ENCODE measurements at places on chromosomes 4 and X.

GRCh38 chr4:129994715-129995114, 898.8 kb downstream of the C4orf33 start:
- DNase-seq, result no peak

- DNase-seq, result peak; percentile 46
Observed at GRCh38 chr4:28686618-28687017, 1826.0 kb downstream of the STIM2 start.

DNA sequence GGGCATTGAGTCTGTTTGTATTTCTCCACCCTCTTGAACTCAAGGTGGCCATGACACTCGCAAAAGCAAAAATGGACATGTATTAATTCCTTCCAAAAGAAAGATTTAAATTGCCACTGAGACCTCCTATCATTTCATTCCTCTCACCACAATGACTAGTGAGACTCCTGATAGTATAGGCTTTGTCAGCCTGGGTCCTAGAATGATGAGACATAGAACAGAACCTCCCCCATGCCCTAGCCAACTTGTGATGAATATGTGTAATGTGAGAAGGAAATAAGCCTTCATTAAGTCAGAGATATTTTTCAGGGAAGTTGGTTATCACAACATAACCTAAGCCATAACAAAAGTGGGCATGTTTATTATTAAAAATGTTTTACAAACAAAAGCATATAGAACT, 62.5 kb downstream of the ASB9 start:
- DNase-seq, result peak; percentile 36

GRCh38 chr4:1538096-1538410, 131.8 kb upstream of the NKX1-1 start:
- DNase-seq, result no peak

- peak; percentile 43 for DNase-seq
Observed at GRCh38 chr4:74623041-74623440, 171.3 kb downstream of the BTC start.

DNA sequence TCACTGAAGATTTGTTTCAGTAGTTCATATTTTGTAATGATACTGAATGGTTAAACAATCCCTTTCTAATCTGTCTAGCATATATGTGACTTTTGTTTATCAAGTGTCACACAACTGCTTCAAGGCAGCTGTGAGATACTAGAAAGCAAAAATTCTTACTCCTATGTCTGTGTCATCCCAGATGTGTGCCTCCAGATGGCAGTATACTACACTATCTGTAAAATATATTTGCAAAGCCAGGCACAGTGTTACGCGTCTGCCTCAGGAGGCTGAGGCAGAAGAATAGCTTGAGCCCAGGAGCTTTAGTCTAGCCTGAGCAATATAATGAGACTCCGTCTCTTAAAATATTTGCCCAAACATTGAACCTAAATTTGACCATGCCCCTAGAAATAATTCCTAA, 4.0 kb downstream of the NUDT10 start:
- peak; percentile 2 for DNase-seq

- peak; percentile 13 for DNase-seq
Observed at GRCh38 chrX:134548257-134549201, 88.6 kb downstream of the HPRT1 start.

DNA sequence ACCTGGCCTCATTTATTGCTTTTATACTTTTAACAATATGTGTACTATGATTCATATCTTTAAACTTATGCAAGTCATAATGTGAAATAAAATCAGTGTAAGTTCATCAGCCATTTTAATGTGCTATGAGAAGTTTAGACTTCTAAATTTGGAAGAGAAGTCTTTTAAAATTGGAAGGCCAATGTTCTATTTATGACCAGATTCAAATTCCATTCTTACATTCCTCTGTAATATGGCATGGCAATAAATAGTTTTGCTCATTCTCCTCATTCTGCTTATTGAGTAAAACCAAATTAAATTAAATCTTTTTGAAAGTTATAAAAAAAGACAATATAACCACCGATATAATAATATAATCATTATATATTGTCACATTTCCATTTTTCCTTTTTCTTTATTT, 126.2 kb downstream of the SORBS2 start:
- no peak for DNase-seq

DNA sequence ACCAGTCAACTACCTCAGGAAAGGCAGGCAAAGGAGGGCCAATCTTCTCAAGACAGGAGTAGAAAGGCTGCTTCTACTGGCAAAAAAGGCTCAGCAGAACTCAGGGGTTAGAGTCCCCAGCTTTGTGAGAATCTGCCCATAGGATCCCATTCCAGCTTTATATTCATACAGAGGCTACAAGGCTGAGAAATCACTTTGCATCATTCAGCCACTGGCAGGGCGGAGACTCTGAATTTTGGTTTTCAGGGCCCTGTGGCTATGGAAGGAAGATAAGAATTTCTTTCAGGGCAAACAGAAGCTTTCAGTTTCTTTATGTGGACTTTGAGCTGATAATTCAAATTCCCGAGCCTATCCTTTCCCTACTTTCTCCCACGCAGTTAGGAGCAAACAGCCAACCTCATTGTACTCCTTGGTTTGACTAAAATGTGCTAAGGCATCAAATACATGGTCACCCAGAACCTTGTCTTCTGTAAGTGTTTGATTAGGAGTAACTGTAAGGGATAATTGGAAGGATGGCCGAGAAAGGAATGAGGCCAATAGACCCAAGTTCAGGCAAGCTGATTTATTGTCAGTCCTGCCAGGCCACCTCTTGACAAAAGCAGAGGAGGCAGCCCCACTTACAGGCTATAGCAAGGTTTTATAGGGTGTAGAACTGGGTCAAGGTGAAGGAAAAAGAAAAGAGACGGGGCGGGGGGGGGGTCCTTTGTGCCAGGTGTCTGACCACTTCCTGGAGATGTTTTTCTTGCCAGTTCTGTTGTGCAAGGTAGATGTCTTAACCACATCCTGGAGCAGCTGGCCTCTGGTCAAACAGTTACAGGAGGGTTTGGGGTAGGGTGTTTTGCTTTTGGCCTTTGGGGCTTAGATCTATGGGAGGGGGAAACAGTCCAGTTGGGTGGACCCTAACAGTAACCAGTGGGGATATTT, 165.3 kb upstream of the PPP1R2C start:
- peak; percentile 17 for DNase-seq

DNA sequence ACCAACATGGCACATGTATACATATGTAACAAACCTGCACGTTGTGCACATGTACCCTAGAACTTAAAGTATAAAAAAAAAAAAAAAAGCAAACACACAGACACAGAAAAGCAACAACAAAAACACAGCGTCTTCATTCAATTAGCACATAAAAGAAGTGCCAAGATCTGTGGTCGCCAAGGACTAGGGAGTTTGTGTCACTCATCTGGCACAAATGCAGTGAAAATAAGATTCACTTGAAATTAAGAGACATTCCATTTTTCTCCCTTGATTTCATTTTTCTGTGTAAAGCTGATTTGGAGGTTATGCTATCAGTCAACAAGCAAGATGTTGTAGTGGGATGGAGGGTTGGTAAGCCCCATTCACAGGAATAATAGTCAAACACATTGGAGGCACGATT, 115.3 kb downstream of the FAT4 start:
- DNase-seq, result no peak

DNA sequence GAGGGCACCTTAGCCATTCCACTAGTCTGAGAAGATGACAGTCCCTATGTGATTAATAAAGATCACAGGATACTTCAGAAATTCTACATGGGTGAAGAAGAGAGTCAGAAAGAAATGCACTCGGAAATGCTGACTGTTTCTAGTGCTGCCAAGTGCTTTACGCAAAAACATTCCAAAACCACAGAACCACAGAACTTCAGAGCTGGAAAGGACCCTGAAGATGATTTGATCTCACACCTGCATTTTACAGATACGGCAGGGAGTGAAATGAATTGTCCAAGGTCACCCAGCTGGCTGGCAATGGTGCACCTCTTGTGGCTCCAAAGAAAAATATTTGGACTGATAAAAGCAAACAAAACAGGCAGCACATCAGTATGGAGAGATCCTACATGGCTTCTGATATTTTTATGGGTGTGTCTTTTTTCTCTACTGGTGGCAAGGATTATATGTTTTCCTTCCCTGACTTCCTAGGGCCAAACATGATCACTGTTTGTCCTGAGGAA, 115.9 kb downstream of the MAML3 start:
- peak; percentile 80 for DNase-seq

GRCh38 chrX:39822133-39822748, 275.5 kb downstream of the BCOR start:
- no peak for DNase-seq

GRCh38 chr4:34365946-34366345, 1878.4 kb downstream of the ARAP2 start:
- DNase-seq, result no peak

DNA sequence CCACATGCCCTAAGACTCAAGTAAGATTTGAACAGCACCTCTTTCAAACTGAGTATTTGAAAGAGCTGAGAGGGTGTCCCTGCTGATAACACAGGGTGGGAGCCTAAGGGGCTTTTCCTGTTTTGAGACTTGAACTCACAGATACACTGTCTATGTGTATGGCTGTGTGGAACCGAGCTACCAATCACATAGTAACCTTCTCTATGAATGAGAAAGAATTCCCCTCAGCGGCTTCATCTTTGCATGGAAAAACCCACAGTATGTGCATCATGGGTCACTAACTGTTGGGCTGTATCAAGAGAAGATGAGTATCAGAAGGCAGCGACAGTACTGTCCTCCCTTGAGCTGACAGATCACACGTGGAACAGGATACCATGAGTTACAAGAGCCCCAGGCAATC, 336.3 kb downstream of the AFF2 start:
- DNase-seq, result no peak

GRCh38 chr4:113673450-113673849, 88.1 kb downstream of the CAMK2D start:
- peak; percentile 59 for DNase-seq

- DNase-seq, result peak; percentile 36
Observed at GRCh38 chr4:95549246-95550114, 707 bp upstream of the UNC5C start.

DNA sequence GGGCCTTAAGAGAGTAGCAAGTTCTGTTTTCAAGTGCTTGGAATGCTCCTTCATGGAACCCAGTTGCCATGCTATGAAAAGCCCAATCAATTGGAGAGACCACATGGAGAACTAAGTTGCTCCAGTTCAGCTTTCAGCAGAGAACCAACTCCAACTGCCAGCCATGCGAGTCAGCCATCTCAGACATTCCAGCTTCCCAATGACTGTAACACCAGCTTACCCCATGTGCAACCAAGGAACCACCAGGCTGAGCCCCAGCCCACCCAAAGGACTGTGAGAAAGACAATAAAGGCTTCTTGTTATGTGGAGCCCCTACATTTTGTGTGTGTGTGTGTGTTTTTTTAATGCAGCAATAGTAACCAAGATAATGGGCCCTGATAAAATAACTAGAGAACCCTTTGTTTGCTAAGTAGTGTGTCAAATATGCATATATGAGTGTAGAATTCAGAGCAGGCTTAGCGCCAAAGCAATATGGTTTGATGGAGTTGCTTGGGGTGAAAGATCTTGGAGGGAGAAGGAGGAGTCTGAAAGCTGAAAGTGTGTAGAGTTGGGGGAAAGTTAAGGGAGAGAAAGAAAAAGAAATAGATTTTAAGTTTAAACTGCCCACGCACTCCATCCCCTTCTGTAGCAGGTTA, 35.0 kb upstream of the CCKAR start:
- DNase-seq, result peak; percentile 52

DNA sequence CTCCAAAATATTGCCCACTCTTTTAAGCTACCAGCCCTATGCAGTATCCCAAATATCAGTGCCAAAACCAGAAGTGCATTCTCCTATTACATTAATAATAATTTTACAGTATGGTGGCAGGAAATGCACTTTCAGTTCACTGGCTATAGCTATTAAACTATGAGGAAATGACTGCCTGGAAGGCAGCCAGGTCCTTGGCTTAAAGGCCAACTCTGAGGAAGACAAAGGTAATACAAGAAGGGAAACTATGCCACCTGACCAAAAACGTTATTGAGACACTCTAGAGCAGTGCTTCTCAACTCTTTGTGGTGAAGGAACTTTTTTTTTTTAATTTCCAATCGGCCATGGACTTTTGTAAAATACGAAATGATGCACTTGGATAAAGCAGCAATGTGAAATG, 133.6 kb upstream of the VAMP7 start:
- peak; percentile 30 for DNase-seq

DNA sequence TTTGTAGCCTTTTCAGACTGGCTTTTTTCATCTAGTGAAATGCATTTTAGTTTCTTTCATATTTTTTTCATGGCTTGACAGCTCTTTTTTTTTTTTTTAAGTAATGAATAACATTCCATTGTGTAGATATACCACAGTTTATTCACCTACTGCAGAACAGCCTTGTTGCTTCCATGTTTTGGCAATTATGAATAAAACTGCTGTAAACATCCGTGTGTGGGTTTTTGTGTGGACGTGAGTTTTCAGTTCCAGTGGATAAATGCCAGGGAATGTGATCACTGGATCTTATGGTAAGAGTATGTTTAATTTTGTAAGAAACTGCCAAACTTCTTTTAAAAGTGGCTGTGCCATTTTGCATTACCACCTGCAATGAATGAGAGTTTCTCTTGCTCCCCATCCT, 160.8 kb downstream of the SOWAHB start:
- DNase-seq, result no peak

DNA sequence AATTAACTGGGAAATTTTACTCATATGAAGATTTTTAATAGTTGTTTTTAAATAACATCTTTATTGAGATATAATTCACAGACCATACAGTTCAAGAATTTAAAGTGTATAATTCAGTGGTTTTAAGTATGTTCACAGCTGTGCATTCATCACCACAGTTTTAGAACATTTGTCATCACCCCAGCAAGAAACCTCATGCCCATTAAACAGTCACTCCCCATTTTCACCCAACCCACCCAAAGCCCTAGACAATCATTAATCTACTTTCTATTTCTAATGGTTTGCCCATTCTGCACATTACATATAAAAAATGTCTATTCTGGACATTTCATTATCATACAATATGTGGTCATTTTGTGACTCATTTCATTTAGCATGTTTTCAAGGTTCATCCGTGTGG, 2.8 kb downstream of the UPRT start:
- no peak for DNase-seq

- peak; percentile 89 for DNase-seq
Observed at GRCh38 chr4:124641715-124642381, 70.7 kb downstream of the ANKRD50 start.

GRCh38 chrX:23287191-23287725, 47.4 kb upstream of the PTCHD1 start:
- no peak for DNase-seq

DNA sequence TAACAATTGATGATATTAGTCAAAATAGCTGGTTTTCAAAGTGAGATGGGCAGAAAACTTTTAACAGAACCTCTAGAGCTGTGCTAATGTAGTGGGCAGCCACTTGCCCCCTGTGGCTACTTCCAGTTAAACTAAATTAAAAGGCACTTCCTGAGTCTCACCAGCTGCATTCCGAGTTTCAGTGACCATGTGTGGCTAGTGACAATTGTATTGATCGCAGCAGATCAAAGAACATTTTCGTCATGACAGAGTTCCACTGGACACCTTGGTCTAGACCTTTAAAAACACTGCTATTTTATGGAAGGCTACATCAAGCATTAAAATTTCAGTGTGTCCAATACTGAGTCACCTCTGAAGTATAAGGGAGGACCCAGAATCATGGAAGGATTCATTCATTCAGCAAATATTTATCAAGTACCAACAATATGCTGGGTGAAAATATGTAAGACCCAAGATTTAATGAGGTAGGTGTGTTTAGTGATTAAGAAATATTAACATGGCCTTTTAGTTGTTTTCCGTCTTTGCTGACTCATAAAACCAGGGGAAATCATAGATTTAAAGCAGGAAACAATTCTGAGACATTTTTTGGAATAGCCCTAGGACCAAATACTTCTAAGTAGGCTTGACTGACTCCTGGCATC, 5.1 kb upstream of the FAT1 start:
- peak; percentile 38 for DNase-seq

GRCh38 chr4:129342819-129343408, 247.0 kb downstream of the C4orf33 start:
- DNase-seq, result peak; percentile 75

All from HT1080 (cell line).